ENCODE measurements at places on chromosomes 1 and 21.

DNA sequence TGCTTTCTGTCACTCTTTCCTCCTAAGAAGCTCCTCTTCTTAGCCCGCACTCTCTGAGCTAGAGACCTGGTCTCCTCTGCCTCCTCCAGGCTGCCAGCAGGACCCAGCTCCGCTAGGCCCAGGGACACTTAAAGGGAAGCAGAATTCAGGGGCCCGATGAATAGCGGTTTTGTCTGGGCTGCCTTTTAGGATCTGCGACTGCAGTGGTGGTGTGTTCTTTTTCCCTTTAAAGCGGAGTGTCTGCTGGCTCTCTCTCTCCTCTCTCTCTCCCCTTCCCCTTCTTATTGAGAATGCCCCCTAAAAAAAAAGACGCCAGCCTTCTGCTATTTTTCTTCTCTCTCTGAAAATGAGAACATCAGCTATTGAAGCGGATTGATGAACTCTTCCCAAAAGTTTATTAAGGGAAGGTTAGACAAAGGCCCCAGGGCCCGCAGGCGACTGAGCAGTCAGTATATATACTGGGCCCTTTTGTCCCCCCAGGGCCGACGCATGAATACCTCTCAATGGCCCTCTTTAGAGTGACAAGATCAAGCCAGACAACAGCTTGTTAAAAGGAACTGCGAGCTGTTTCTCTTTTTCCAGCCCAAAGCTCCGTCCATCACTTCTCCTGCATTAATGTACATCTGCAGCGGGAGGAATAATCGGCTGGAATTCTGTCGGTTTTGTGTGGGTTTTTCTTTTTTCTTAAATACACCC lies 27.0 kb downstream of the PAX7 start:
- H3K36me3 ChIP-seq: no peaks in the 10 kb centered on the region
- H3K4me1 ChIP-seq: no peaks in the 10 kb centered on the region
- peaks cover 41% of the 10 kb centered on the region for H3K27me3 ChIP-seq
- H3K27ac ChIP-seq: no peak overlapping the region
- H3K4me3 ChIP-seq: no peak overlapping the region

- H3K4me1 ChIP-seq: no peaks in the 10 kb centered on the region
- no peak overlapping the region for H3K27ac ChIP-seq
- H3K27me3 ChIP-seq: no peaks in the 10 kb centered on the region
- DNase-seq: no peak
- H3K36me3 ChIP-seq: no peaks in the 10 kb centered on the region
Observed at GRCh38 chr1:239418681-239419080, 32.3 kb downstream of the CHRM3 start.

DNA sequence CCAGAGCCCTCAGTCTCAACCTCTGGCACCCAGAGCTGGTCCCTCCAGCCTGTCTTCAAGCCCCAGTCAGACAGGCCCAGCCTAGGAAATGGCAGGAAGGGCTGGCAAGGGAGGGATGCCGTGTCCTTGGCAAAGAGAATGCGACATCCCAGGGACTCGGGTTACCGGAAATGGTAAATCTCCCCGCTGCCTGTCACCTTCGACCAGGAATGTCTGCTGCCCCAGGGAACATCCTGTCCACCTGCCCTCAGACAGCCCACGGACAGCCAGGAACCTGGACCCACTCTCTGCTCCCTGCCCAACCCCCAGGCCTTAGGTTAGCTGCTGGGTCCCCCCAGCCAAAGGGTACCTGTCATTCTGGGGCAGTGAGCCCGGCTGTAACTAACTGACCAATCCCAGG lies 23.9 kb downstream of the HSPG2 start:
- H3K4me1 ChIP-seq: peaks cover 27% of the 10 kb centered on the region
- H3K27ac ChIP-seq: peak overlapping the region; percentile 92
- no peaks in the 10 kb centered on the region for H3K36me3 ChIP-seq

DNA sequence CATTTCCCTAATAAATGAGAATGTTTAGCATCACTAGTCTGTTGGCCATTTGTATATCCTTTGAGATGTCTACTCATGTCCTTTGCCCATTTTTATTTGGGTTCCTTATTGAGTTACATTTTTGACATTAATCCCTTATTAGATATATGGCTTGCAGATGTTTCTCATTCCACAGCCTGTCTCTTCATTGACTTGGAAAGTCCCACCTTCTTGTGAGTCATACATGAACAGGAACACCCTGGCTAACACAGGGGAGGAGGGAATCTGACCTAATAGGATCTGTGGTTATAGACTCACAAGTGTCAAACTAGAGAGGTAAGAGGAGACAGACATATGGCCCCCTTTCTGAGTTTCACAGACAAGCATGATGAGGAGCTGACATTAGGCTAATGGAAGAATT lies 11.5 kb downstream of the ZP4 start:
- no peak for DNase-seq
- no peaks in the 10 kb centered on the region for H3K4me1 ChIP-seq
- no peak overlapping the region for H3K4me3 ChIP-seq
- H3K27ac ChIP-seq: no peak overlapping the region

Measured in breast epithelium (tissue), 4 donors.